HT-29 (cell line): ENCODE measurements at places on chromosomes 1 and 21. TPM values are rescaled to one million over a fixed set of nuclear protein-coding genes. Genes with fewer than 3 reads are reported as not detected.

OR2T33 gene
- total RNA-seq = not detected in 2 replicates

DNA sequence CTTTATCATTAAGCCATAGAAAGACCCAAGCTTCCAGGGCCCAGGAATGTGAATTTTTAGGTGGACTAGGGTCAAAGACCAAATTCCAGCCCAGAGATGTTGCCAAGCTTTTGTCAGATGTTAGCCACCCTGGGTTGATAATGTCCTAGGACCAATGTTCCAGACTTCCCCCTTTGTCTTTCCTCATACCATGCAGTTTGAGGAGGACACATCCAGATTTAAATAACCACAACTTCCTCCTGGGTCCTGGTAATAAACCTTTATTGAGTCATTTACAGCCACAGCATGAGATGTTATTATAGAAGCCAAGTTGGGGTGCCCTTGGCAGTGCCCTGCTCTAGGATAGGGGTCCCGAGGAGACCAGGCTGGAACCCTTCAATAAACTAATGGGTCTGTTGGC lies 5.9 kb downstream of the TNR start:
- no peak for DNase-seq

GRCh38 chr21:46604329-46604974 lies 430 bp downstream of the S100B start:
- DNase-seq = no peak

SUSD4 gene
- total RNA-seq = 0.20 and 0.21 TPM in 2 replicates

- no peak for DNase-seq
Measured at GRCh38 chr1:18175530-18176377, 68.2 kb downstream of the IGSF21 start.

GRCh38 chr1:24297187-24297851 lies 21.8 kb upstream of the GRHL3 start:
- no peak for DNase-seq

HCRTR1 gene
- total RNA-seq = not detected in 2 replicates

GRCh38 chr1:39996396-39997004 lies 41.6 kb downstream of the MFSD2A start:
- no peak for DNase-seq

- DNase-seq = no peak
Measured at GRCh38 chr21:41478319-41479177, 29.4 kb downstream of the TMPRSS2 start.
